ENCODE measurements at places on chromosomes 16 and 17.

DNA sequence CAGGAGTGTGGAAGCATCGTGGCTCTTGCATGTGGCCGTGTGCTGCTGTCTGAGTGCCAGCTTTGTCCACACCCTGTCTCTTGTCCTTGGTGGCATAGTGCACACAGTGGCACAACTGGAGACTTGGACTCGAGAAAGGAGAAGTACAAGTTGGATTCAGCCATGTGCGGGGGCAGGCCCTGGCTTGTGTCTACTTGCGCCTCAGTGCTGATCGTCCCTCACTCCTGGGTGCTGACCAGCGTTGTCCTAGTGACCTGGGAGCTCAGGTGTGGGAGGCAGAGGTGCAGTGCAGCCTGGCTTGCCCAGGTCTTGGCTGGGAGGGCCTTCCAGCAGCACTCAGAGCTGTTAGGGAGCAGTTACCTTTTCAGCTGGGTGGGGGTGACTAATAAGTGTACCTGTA is 20.6 kb downstream of the MPRIP start:
- no peak for DNase-seq

DNA sequence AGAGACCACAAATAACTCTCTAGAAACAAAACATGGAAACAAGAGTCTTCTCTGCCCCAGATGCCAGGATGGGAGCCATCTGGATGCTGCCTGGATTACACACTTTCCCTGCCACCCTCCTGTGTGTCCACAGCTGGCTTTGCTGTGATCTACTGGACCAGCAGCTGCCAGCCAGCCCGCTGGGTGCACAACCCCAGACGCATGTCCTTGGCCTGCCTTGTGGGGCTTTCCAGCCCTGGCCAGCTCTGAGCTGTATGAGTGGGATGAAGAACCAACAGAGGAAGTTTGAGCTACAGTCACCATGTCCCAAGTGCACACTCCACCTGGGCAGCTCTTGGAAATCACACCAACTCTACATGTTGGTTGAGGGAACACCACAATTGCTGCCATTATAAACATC is 57.0 kb upstream of the TNRC6C start:
- DNase-seq, result no peak

DNA sequence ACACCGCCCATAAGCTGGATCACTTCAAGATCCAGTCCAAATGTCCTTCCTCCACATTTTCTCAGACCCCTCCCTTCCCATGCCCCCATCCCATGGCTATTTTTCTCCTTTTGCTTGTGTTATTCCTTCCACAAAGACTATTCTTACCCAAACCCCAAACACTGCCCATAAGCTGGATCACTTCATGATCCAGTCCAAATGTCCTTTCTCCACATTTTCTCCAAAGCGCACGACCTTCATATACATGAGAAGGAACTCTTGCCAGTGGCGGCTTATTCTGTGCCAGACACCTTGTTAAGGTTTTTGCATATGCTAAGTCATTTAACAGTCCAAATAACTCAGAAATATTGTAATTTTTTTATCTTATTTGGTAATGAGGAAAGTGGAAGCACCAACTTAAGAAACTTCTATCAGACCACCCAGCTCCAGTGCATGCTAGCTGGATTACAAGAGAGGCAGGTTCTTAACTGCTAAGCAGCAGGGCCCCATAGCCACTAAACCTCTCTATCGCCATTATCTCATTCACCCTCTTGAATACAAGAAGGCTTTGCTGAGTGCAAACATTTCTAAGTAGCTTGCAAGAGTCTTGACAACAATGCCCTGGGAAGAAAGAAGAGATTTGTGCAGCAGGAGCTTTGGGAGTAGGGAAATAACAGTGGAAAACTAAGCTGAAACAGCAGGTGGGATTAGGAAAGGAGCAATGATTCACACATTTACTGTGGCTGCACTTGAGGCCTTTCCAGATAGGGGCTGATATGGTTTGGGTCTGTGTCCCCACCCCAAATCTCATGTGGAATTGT is 428.2 kb upstream of the MAF start:
- no peak for DNase-seq

GRCh38 chr17:42087042-42087701 is 11.1 kb downstream of the ZNF385C start:
- no peak for DNase-seq

DNA sequence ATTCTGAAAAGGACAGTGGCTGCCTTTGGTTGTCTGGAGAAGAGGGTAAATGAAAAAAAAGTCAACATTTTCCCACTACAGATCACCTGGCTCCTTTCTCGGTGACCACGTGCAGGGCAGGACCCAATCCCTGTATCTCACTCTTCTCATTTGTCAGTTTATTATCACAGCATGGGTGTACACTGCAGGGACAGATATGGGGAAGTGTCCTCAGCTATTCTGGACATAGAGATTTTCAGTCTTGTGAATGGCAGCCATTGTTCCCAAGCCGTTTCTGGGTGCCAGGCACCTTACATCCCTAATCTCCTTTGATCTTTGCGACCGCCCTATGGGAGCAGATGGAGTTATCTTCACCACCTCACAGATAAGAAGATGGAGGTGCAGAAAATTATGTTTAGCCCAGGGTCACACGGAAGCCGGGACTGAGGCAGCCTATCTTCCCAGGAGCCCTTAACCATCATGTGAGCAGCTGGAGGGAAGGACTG is 7.2 kb downstream of the ADORA2B start:
- no peak for DNase-seq

GRCh38 chr17:67491009-67491680 is 114.1 kb downstream of the PITPNC1 start:
- peak; percentile 18 for DNase-seq

DNA sequence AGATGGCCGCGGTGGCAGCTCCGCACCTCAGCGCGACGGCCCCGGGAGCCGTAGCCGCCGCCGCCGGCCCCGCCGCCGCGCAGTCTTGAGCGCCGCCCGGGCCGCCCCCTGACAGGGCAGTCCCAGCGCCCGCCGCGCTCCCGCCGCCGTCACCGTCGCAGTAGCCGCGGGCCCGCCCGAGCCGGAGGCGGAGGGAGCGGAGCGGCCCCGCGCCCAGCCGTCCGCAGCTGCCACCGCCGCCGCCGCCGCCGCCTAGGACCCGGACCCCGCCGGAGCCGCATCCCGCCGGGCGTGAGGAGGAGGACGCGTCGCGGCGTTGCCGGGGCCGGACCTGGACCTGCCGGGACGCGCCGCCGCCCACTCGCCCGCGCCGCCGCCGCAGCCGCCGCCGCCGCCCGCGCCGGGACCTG is 218 bp downstream of the TNRC6C start:
- DNase-seq, result no peak

- DNase-seq, result no peak
Measured at GRCh38 chr17:18921912-18922451, 30.0 kb upstream of the SLC5A10 start.

GRCh38 chr16:1645914-1646525 is 32.1 kb upstream of the JPT2 start:
- no peak for DNase-seq

DNA sequence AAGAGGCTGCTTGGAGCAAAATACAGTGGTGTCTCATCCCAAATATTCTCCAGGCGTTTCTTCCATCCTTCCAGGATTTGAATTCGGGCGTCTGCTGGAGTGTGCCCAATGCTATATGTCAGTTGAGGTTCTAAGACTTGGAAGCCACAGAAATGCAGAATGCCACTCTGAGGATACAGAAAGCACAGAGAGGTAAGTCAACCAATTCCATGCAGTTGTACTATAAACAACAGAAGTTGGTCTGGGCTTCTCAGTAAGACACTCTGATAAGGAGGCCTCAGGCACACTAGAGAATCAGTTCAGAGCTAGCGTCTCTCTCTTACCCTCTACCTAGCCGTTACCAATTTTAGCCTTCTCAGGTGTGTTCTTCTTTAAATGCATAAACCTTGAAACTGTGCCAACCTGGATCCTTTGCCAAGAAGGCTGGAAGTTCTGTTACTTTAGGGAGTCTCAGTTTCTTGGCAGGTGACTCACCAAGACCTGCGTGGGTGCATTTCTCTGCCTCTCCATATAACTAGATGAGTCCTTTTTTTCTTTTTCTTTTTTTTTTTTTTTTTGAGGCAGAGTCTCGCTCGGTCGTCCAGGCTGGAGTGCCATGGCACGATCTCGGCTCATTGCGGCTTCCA is 15.1 kb downstream of the NQO1 start:
- DNase-seq, result no peak

GRCh38 chr17:67128700-67129099 is 84.3 kb downstream of the CACNG1 start:
- no peak for DNase-seq

GRCh38 chr17:8375738-8376259 is 705 bp downstream of the KRABD2 start:
- DNase-seq, result no peak

- no peak for DNase-seq
Measured at GRCh38 chr17:79911430-79912399, 72.5 kb upstream of the CBX4 start.

DNA sequence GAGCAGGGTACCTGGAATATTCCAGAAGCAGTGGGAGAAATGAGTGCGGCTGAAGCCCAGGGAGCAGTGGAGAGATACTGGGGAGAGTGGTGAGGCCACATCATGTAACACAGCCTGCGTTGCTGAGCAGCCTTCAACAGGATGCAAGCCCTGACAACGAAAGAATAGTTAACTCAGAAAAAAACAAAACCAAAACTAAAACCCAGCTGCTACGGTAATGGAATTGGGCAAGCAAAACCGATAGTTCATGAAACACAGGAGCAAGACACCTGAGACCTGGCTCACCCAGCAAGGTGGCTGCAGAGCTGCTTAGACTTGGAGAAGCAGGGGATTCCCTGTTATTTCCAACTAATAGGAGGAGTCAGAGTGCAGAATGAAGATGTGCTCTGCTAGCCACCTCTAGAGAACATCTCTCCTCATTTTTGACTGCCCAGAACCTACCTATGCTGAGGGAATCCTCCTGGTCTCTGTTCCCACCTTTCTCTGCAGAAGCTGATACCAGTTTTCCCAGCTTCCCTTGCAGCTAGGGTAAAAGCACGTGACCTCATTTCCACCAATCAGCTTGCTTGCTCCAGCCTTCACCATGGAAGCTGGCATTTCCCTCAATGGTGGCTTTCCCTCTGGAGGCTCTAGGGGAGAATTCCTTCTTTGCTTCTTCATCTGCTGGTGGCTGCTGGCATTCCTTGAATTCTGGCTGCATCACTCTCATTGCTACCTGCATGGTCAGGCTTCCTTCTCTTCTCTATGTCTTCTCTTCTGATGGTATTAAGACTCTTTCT is 59.4 kb upstream of the XYLT1 start:
- DNase-seq, result no peak

- DNase-seq, result no peak
Measured at GRCh38 chr16:28212532-28212873, 738 bp upstream of the XPO6 start.

GRCh38 chr16:85621698-85622428 is 8.7 kb downstream of the GSE1 start:
- no peak for DNase-seq

- no peak for DNase-seq
Measured at GRCh38 chr16:72645538-72645937, 402.4 kb downstream of the ZFHX3 start.

DNA sequence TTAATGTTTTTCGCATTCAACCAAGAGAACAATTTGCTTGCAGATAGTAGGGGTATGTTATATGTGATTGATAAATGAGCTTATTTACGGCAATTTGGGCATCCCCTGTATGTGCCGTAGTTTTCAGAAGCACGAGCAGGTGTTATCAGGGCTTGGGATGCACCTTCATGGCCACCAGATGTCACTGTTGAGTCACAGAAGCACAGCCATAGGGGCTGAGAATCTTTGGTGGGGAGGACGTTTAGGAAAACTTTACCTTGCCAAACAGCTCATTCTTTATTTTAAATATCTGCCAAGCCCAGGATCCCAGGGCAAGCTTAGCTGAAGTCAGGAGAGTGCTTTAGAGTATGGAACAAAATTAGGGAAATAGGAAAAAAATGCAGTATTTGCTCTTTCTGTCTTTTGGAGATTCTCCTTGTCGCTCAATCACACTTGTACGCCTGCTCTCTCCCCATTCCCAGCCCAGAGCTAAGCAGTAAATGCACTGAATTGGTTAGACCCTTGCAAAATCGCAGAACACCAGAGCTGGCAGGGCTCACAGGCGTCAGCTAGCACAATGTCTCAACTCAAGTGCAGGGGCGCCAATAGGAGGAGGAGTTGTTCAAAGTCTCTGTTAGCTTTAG is 93.6 kb upstream of the MPHOSPH6 start:
- peak; percentile 50 for DNase-seq

DNA sequence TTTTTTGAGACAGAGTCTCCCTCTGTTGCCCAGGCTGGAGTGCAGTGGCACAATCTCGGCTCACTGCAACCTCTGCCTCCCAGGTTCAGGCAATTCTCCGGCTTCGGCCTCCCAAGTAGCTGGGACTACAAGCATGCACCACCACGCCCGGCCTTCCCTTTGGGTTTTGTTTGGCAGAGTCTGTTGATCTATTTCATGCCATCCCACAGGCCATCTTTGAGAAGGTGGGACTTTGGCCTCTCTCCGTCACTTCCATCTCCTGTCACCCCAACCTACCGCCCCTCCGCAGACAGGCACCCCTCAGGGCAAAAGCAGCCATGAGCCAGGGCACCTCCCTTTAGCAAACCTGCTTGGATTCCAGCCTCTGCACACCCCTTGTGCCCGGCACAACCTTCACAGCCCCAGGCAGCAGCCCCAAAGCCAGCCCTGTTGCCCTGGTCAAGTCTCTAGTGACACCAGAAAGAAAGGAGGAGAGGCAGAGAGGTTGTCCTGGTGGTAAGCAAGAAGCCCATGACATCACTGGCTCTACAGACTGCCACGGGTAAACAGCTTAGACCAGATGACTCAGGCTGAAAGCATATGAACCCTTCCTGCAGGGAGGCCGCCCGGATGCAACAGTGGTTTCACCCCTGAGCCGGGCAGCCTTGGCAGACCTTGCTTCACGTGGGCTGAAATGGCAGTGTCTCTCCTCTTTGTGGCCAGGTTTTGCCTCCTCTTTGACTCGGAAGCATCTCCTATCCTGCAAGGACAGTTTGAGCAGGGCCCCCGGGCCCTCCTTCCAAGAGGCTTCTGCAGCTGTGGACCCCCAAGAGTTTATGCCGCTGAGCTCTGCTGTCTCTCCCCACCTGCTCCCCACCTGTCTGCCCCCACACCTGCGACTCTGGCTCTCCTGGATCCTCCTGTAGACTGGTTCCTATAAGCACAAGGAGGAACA is 8.1 kb upstream of the TIMP2 start:
- no peak for DNase-seq

All from neural crest cell (in vitro differentiated cells).